SJCRH30 (cell line): ENCODE measurements at places on chromosomes 5 and 9.

- DNase-seq = no peak
Measured at GRCh38 chr5:169723103-169723831, 86.2 kb downstream of the DOCK2 start.

DNA sequence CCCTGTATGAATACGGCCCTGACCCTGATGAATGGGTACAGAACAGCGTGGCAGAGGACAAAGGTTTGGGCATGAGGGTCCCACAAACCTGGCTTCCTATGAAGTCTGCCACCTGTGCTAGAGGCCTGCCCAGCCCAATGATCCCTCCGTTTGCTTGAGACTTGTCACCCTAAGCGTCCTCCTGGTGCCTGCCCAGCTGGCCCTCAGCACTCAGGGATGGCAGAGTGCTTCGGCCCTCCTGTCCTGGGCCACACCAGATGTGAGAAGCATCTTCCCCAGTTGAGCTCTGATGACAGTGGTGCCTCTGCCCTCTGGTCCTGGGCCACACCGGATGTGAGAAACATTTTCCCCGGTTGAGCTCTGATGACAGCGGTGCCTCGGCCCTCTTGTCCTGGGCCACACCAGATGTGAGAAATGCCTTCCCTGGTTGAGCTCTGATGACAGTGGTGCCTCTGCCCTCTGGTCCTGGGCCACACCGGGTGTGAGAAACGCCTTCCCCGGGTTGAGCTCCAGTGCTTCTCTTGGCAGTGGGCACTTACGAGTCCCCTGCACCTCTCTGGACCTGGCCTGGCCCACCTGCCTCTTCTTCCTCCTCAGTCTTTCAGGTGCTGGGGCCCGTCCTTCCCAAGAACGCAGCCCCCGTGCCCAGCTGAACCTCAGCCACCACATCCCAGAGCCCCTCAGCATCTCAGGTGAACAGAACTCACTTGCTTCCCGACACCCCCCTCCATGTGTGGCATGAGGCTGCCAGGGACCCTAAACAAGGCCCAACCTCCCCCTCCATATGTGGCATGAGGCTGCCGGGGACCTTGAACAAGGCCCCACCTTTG is 253.1 kb upstream of the IRX1 start:
- DNase-seq = no peak

- no peak for DNase-seq
Measured at GRCh38 chr9:14935106-14935751, 25.0 kb upstream of the FREM1 start.

DNA sequence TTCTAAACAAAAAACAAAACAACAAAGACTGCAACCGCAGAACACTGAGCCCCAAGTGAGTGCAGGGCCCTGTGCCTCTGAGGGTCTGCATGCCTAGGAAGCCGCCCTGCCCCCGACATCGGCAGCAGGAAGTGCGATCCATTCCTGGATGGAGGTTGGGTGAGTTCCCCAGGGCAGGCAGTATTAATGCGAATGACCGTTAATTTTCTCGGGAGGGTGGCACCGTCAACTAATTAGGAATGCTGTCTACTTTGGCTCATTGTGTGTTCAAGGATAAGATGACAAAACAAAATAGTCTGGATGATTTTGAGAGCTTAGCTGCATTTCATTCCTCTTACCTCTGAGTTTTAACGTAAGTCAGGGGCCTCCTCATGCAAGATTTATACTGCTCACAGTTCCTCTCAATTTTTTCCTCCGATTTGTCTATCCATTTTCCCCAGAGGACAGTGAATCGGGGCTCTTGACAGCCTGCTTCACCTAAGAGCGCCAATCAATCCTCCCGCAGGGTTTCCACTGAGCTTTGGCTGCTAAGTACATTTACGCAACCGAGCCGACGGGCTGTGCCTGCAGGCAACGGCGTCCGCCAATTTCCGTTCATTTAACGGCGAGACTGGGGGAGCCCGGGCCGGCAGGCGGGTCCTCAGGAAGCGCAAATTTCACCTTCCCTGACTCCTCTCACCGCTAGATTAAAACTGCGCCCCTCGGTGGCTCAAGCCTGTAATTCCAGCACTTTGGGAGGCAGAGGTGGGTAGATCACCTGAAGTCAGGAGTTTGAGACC is 2.9 kb upstream of the NXNL2 start:
- no peak for DNase-seq

DNA sequence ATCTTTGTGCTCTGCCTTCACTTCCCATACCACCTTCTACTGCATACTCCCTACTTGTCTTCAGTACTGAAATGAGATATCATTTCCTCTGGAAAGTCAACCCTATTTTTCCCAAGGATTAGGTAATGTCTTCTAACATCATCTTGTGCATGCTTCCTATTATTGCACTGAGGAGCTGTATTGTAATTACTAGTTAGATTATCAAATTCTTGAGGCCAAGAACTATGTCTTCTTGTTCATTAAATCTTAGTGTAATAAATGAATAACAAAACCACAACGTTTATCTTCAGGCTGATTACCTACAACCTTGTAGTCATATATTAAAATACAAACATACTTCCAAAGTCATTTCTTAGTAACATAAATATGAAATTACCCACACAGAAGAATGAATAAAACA is 87.9 kb upstream of the POU5F2 start:
- no peak for DNase-seq

- DNase-seq = no peak
Measured at GRCh38 chr5:20040901-20041300, 52.9 kb upstream of the CDH18 start.

- DNase-seq = peak; percentile 21
Measured at GRCh38 chr9:112112519-112112918, 62.6 kb downstream of the SUSD1 start.

DNA sequence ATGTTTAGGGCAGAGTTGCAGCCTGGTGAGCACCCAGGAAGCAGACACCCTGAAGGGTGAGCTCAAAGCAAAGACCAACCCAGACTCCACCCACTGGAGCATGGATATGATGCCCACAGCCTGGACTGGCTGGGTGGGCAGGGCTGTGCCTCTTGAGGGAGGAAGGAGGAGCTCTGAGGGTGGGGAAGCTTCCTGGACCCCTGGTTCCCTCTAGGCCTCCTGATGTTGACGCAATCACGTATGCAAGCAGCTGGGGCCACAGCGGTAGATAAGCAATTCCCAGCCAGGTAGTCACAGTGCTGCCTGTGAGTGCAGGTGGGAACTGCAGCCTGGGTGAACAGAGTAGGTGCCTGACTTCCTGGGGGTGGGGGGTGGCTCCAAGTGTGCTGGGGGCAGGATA is 271.5 kb downstream of the CDK5RAP2 start:
- no peak for DNase-seq

- DNase-seq = peak; percentile 43
Measured at GRCh38 chr5:56649569-56649968, 165.8 kb upstream of the MAP3K1 start.

- DNase-seq = no peak
Measured at GRCh38 chr5:169146158-169146557, 154.8 kb downstream of the SLIT3 start.

DNA sequence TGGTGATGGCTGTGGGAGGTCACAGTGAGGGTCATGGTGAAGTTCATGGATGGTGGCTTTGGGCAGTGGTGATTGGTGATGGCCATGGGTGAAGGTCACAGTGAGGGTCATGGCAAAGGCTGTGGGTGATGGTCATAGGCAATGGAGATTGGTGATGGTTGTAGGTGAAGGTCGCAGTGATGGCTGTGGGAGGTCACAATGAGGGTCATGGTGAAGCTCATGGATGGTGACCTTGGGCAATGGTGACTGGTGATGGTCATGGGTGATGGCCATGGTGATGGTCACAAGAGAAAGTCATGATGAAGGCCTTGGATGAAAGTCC is 115.6 kb upstream of the IRX4 start:
- no peak for DNase-seq

DNA sequence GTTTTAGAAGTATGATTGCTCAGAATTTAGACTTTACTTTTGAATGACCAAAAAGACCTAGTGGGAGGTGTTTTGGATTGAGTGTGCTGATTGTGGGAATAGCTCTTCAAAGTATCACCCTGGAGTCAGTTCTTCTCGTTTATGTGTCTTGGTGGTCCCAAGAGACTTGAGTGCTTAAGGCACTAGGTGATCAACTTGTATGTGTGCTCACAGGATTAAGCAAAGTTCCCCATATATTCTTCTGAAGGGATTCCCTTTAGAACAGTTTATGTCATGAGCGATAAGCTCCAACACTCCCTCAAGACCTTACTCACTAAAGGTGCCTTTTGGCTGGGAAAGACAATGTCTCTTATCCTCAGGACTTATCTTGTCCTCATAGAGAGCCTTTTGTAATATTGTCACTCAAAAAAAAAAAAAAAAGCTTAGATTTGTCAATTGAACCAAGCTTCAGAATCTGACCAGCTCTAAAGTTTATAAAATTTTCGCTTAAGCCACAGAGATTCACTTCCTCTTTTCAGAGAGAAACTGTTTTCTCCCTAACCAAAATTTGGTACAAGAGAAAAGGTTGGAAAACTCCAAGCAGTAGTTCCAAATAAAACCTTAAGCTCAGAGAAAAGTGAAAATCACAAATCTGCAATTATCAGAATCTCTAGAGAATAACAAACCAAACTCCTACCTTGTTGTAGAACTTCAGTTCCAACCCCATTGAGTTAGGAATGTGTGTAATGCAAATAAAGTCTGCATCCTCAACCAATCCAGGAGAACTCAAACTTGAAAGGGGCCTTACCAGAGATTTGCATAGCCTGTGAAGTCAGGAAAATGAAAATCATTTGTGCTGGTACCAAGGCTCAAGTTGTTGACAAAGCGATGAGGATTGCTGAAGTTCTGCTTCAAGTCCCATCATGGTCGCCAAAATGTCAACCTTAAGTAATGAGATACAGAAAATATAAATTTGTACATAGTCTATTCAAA is 40.0 kb upstream of the PDZD2 start:
- DNase-seq = no peak

GRCh38 chr5:64622991-64623390 is 67.3 kb upstream of the SHISAL2B start:
- no peak for DNase-seq

DNA sequence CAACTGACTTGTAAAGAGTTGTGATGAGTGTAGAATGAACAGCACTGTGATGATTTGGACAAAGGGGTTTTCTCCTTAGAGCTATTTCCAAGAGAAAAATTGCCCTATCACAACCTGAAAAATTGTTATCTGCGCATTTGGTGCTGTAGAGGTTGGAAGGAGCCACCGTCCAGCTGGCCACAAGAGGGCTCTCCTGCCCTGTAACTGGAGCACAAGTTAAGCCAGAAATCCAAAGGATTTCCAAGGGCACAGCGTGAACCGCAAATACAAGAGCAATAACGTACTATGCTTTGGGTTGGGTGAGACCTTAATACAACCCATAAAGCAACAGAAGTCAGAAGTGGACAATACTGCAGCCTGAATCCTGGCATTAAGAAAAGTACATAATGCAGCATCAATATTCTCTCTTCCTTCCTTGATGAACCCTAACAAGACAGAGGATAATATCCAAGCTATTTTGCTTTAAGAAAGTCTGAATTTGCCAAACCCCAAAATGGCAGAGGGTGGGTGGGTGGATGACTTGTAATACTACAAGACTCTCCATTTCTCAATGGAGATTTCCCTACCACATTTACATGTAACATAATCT is 56.8 kb upstream of the SMIM32 start:
- DNase-seq = peak; percentile 72

GRCh38 chr9:11199335-11199734 is 586.5 kb upstream of the PTPRD start:
- DNase-seq = no peak

GRCh38 chr5:128053291-128053954 is 30.1 kb upstream of the SLC12A2 start:
- DNase-seq = no peak

GRCh38 chr5:61052882-61053281 is 107.9 kb downstream of the NDUFAF2 start:
- peak; percentile 8 for DNase-seq

DNA sequence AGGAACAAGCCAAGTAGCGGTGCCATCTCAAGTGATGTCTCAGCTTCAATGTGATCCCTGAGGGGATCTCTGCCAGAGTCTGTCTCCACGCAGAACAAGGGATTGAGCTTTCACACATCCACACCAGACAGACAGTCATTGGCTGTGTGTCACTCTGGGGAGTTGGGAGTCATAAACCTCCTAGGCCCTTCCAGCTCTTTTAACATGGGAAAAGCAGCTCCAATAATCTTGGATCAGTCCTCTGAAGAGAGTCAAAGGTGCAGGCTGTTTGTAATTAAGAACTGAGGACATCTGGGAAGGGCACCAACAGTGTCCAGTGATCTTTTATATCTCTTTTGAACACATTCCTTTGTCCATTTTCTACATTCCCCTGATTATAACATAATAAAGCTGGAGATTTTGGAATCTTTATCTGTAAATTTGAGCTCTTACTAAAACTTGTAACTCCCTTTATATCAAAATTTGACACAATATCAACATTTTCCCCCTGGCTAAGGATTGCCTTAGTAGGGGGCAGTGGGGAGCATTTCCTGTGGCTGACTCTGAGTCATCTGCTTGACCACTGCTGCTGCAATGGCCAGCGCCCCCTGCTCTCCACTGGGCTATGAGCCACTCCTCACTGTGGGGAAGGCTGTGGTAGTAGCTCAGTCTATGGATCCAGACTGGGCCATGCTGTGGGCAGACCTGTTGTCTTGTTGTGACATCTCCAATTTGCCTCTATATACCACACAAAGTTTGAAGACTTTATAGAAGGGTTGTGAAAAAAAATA is 284.4 kb downstream of the OSTF1 start:
- no peak for DNase-seq

GRCh38 chr5:72328172-72328571 is 8.0 kb downstream of the PTCD2 start:
- no peak for DNase-seq

- DNase-seq = no peak
Measured at GRCh38 chr5:166163996-166164610, 2127.3 kb upstream of the WWC1 start.

- peak; percentile 69 for DNase-seq
Measured at GRCh38 chr5:87829217-87829551, 416.5 kb upstream of the CCNH start.

DNA sequence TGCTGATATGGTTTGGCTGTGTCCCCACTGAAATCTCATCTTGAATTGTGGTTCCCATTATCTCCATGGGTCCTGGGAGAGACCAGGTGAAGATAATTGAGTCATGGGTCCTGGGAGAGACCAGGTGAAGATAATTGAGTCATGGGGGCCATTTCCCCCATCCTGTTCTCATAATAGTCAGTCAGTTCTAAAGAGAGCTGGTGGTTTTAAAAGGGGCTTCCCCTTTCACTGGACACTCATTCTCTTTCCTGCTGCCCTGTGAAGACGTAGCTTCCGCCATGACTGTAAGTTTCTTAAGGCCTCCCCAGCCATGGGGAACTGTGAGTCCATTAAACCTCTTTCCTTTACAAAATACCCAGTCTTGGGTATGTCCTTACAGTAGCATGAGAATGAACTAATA is 99.6 kb downstream of the TRIM32 start:
- no peak for DNase-seq

GRCh38 chr5:33400675-33401074 is 40.1 kb upstream of the TARS1 start:
- DNase-seq = no peak

GRCh38 chr9:129174102-129174723 is 3.8 kb downstream of the IER5L start:
- peak; percentile 89 for DNase-seq
